Caco-2 (cell line): ENCODE measurements at places on chromosomes 6 and 20. TPM values are rescaled to one million over a fixed set of nuclear protein-coding genes. Genes with fewer than 3 reads are reported as not detected.
A peak's percentile ranks its signal among the peaks of the same experiment; 100 is the strongest.

Gene GTSF1L
- not detected in 2 replicates for total RNA-seq

Gene SOBP
- 0.14 TPM in 1 of 2 replicates, not detected in the other for total RNA-seq

Gene HLA-DQB1
- total RNA-seq: not detected in 2 replicates

Gene STMND1
- total RNA-seq: not detected in 2 replicates

DNA sequence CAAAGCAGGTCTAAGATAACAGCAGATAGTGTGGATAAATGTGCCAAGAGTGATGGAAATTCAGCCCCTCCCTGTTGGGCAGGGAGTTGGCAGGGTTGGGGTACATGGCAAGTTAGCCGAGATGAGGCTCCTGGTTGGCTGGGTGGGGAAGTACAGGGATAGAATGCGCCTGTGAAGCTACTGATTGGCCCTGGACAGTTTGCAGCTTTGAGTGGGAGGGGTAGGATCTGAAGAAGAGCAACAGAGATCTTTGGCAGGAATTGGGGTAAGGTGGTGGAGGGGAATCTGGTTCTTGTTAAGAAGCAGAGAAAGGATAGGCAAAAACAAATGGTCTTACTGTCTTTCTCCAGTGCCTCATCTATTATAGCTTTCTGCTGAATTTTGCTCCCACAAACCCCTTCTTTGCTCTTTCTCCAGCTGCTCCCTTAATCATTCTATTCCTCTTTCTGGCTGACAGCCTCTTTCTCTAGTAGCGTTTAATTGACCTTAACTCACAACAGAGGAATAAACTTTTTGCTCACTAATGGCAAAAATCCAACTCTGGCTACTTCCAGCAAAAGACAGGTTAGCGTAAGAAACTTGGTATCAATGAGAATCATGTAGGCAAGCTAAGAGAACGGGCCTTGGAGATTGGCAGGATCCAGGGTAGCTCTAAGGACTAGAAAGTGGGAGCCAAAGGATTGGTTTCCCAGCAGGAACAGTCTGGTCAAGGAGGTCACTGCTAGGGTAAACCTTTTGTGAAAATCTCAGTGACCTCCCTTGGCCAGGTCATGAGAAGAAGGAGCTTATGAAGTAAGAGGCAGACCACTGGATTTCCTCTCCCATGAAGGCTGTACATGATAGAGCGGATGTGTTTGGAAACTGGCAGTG, 86.3 kb upstream of the CARMIL1 start:
- no peaks in the 10 kb centered on the region for H3K36me3 ChIP-seq
- H3K27ac ChIP-seq: no peak overlapping the region
- no peak overlapping the region for H3K4me3 ChIP-seq
- H3K4me1 ChIP-seq: peaks cover 5% of the 10 kb centered on the region; the same call in 1 of the 2 replicates
- H3K27me3 ChIP-seq: no peaks in the 10 kb centered on the region
- no peak for DNase-seq

DNA sequence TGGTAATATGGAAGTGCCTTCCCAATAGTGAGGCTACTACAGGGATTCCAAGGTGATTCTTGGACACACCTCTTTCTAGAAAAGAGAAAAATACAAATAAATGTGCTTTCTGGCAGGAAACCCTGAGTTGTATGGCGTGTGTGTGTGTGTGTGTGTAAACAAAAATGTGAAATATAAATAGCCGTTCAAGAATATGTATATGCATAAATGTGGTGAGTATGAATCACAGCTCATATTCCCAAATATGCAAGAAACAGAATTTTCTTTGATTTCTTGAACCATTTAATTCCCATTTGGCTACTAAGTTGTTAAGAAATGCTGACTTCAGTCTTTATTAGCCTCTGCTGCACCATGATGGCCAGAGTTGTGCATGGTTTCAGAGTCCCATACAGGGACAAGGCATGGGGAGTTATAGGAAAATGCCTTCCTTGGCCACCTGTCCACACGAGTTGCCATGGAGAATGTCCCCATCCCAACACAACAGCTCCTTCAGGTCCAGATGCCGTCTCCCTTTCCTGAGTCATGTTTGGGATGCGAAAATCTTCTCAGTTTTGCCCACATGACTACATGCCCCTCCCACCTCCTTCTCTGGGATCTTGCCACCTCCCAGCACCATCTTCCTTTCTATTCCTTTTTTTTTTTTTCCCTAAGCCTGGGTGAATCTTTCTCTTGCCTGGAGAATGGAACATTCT, 312.4 kb upstream of the ECI2 start:
- no peaks in the 10 kb centered on the region for H3K27me3 ChIP-seq
- H3K27ac ChIP-seq: no peak overlapping the region
- H3K36me3 ChIP-seq: no peaks in the 10 kb centered on the region
- no peak overlapping the region for H3K4me3 ChIP-seq

- peaks cover 36% of the 10 kb centered on the region for H3K4me1 ChIP-seq
- DNase-seq: peak; percentile 41
- H3K4me3 ChIP-seq: peak overlapping the region; percentile 78
- H3K36me3 ChIP-seq: no peaks in the 10 kb centered on the region
- H3K27me3 ChIP-seq: no peaks in the 10 kb centered on the region
- peak overlapping the region; percentile 80 for H3K27ac ChIP-seq
Observed at GRCh38 chr6:36028877-36029324, 1.3 kb downstream of the MAPK14 start.

GRCh38 chr6:1324936-1325335, 13.0 kb downstream of the FOXQ1 start:
- H3K4me3 ChIP-seq: no peak overlapping the region
- H3K4me1 ChIP-seq: peaks cover 58% of the 10 kb centered on the region
- no peaks in the 10 kb centered on the region for H3K27me3 ChIP-seq
- no peaks in the 10 kb centered on the region for H3K36me3 ChIP-seq

GRCh38 chr20:39916236-39916765, 772.7 kb downstream of the MAFB start:
- no peak overlapping the region for H3K4me3 ChIP-seq
- no peaks in the 10 kb centered on the region for H3K4me1 ChIP-seq
- no peak for DNase-seq
- no peaks in the 10 kb centered on the region for H3K36me3 ChIP-seq
- H3K27ac ChIP-seq: no peak overlapping the region

DNA sequence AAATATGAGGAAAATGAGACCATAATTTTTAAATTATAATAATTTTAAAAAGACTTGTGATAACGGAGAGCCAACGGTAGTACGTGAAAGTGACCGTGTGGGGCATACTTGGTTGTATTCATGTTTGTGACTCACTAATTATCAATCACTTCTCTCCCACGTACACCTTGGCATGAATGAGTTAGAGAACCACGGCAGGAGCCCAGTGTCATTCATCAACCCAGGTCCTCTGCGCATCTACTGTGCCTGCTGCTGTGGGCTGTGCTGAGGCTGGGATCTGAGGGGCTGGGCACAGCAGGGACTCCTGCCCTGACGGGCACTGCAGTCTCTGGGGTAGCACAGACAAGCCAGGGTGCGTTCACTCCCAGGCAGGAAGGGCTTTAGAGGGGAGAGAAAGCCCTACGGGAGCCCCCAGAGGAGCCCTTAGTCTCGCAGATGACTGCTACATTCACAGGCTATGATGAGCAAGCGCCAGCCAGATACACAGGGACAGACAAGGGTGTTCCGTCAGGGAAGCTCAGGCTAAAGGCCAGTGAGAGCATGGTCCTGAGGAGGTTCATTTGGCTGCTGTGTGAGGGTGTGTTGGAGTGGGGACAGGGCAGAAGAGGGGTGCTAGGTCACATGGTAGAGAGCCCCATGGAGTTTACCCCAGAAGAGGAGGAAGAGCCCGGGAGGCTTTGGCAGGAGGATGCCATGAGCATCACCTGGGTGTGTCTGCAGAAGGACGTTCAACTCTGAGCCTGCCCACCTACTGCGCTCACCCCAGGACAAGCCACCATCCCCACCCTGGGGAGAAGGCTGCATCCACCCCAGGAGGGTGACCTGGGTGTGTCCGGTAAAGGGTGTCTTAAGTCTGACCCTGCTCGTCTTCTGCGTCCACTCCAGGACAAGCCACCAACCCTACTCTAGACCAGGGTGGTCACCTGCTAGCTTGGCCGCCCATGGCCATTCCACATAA, 8.2 kb upstream of the RPS6KA2 start:
- peaks cover 2% of the 10 kb centered on the region; the same call in 1 of the 2 replicates for H3K27me3 ChIP-seq
- no peaks in the 10 kb centered on the region for H3K4me1 ChIP-seq
- no peak overlapping the region for H3K27ac ChIP-seq
- H3K36me3 ChIP-seq: no peaks in the 10 kb centered on the region
- no peak overlapping the region for H3K4me3 ChIP-seq

DNA sequence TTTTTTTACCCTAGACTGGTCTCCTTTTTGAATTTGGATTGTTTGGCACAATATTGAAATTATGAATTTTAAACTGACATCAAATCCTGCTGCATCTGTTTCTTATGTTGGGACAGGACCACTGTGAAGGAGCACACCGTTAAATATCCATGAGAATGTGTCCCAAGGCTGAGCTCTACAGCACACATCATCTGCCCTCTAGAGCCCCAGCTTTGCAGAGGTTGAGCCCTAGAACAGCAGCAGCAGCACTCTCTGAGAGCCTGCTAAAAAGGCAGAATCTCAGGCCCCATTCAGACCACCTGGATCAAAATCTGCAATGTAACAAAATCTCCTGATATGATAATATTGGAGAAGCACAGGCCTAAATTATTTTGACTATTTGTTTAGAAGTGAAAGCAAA, 192.1 kb upstream of the CCN2 start:
- H3K27me3 ChIP-seq: no peaks in the 10 kb centered on the region
- no peak for DNase-seq
- H3K4me1 ChIP-seq: no peaks in the 10 kb centered on the region
- H3K36me3 ChIP-seq: no peaks in the 10 kb centered on the region
- H3K4me3 ChIP-seq: no peak overlapping the region
- no peak overlapping the region for H3K27ac ChIP-seq

DNA sequence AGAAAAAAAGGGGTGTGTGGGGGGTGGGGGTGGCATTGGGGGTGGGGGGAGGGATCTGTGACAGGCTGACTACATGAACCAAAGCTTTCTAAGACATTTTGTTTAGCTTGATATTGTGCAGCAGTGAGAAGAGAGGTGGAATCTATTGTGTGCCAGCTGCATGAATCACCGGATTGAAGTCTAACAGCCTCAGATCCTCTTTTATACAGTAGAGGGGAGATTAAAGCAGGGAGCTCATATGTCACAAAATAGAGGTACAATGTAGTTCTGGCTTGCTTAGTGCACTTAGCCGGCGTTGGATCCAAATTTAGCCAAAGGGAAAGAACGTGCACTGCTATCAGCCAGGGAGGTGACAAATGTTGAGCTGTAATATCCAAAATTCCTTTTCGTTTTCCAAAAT, 404.2 kb upstream of the CITED2 start:
- no peak overlapping the region for H3K4me3 ChIP-seq
- DNase-seq: no peak
- H3K4me1 ChIP-seq: no peaks in the 10 kb centered on the region
- H3K27me3 ChIP-seq: no peaks in the 10 kb centered on the region
- no peaks in the 10 kb centered on the region for H3K36me3 ChIP-seq

DNA sequence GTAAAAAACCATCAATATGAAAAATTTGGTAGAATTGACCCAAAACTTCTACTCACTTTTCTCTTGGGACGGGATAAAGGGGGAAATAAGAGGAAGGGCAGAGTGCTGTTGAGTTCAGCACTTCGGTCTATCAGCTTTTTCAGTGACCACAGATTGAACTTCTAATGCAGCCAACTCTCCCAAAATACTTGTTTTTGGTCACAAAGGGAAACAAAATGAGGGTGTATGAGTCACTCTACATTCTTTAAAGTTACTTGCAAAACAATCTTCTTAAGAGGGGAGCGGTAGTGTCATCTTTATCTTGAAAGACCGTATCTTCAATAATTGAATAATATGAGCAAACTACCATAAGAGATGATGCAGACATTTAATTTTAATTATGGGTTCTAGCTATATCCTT, 661.3 kb downstream of the CD109 start:
- H3K36me3 ChIP-seq: no peaks in the 10 kb centered on the region
- no peak overlapping the region for H3K27ac ChIP-seq
- no peak overlapping the region for H3K4me3 ChIP-seq
- no peaks in the 10 kb centered on the region for H3K4me1 ChIP-seq

DNA sequence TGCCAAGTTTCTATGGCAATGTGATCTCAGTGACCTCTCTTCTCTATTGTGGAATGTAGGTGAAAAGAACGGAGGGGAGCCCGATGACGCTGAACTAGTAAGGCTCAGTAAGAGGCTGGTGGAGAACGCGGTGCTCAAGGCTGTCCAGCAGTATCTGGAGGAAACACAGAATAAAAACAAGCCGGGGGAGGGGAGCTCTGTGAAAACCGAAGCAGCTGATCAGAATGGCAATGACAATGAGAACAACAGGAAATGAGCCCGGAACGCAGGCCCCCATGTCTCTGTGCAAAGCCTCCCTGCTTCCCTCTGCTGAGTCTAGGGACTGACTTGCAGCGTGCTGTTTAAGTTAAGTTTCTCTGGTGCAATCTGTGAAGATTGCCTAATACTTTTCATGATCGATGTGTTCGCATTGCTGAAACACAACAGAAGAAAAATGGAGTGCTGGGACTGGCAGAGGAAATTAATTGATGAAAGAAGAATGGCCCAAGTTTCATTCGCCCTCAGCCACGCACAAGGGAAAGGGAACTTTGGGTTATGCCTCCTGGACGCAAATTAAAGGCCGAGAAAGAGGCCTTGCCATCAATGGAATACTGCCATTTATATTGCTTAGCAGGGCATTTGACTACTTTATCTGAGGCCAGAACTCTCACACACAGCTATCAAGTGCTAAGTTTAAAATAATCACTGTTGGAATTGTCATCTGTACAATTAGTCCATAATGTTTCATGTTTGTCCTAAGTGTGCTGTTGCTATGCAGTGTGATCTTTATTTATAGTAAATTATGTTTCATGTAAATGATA, 146.4 kb downstream of the AKAP7 start:
- no peaks in the 10 kb centered on the region for H3K4me1 ChIP-seq
- no peak overlapping the region for H3K27ac ChIP-seq
- H3K4me3 ChIP-seq: no peak overlapping the region
- no peaks in the 10 kb centered on the region for H3K27me3 ChIP-seq
- H3K36me3 ChIP-seq: no peaks in the 10 kb centered on the region

GRCh38 chr6:134172706-134173365, 120.4 kb upstream of the SLC2A12 start:
- H3K4me1 ChIP-seq: peaks cover 9% of the 10 kb centered on the region
- no peaks in the 10 kb centered on the region for H3K27me3 ChIP-seq
- H3K27ac ChIP-seq: no peak overlapping the region
- H3K4me3 ChIP-seq: no peak overlapping the region

DNA sequence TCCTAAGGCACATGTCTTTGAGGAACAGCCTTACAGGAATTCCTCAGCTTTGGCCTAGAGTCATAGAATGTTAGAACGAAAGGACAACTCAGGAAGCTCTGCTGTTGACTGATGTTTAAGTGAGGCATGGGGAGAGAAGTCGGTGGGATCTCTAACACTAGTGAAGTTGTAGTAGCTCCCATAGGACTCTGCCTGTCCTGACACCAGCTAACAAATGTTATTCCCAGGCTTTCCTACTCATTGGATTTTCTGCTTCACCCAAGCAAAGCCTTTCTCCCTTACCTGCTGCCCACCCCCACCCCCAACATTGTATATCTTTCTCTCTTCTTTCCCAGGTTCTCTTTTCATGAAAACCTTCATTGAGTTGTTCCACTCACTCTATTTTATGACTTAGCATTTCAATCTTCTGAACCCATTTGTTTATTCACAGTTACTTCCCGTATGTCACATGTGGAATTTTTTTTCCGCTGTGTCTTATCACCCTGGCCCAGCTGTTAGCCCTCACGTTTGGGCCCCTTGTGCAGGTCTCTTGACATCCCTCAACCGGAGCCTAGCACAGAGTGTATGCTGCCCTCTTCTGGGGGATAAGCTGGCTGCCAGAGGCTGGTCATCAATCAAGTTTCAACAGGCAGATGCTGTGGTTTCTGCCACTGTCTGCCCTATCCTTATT, 39.2 kb upstream of the RNF8 start:
- no peak overlapping the region for H3K27ac ChIP-seq
- DNase-seq: peak; percentile 55
- no peaks in the 10 kb centered on the region; the same call in none of the 2 replicates for H3K36me3 ChIP-seq
- no peaks in the 10 kb centered on the region for H3K4me1 ChIP-seq
- no peaks in the 10 kb centered on the region for H3K27me3 ChIP-seq
